Fibroblast of the aortic adventitia (primary cell): ENCODE measurements at places on chromosomes 3 and 15. TPM values are rescaled to one million over a fixed set of nuclear protein-coding genes. Genes with fewer than 3 reads are reported as not detected.

The CP gene
- 1.2 TPM in 1 of 2 replicates, not detected in the other for total RNA-seq

The EHD4 gene
- total RNA-seq, result 10.8 and 12.1 TPM in 2 replicates

The NDN gene
- total RNA-seq, result 28.4 and 89.0 TPM in 2 replicates

The CLDN16 gene
- total RNA-seq, result 0.09 TPM in 1 of 2 replicates, not detected in the other

The HYAL1 gene
- total RNA-seq, result 0.90 TPM in 1 of 2 replicates, not detected in the other

The CHL1 gene
- total RNA-seq, result 0.16 and 0.63 TPM in 2 replicates

The IDH3A gene
- total RNA-seq, result 53.8 and 60.8 TPM in 2 replicates

The CCR5 gene
- total RNA-seq, result not detected in 2 replicates

The TRIM42 gene
- total RNA-seq, result not detected in 2 replicates

The POLG gene
- 40.3 and 69.7 TPM in 2 replicates for total RNA-seq

The PLCD1 gene
- 20.5 and 28.3 TPM in 2 replicates for total RNA-seq

The PCOLCE2 gene
- 31.6 and 98.4 TPM in 2 replicates for total RNA-seq

The HTR3E gene
- total RNA-seq, result not detected in 2 replicates

The CYP8B1 gene
- total RNA-seq, result not detected in 2 replicates

The LRTM1 gene
- not detected in 2 replicates for total RNA-seq

The COL6A5 gene
- under 0.01 TPM in 1 of 2 replicates, not detected in the other for total RNA-seq

The DUOXA2 gene
- not detected in 2 replicates for total RNA-seq

The CADPS gene
- total RNA-seq, result 0.57 and 3.7 TPM in 2 replicates

The CHRM5 gene
- not detected in 2 replicates for total RNA-seq

The SH2D7 gene
- total RNA-seq, result not detected in 2 replicates

The ACTC1 gene
- not detected in 2 replicates for total RNA-seq

The DPPA4 gene
- not detected in 2 replicates for total RNA-seq

The GRIP2 gene
- total RNA-seq, result 0.90 TPM in 2 replicates

The PROS1 gene
- 57.1 and 109 TPM in 2 replicates for total RNA-seq

The ZPLD1 gene
- 0.33 and 0.45 TPM in 2 replicates for total RNA-seq

The ERC2 gene
- total RNA-seq, result 0.09 TPM in 1 of 2 replicates, not detected in the other

The SOX14 gene
- total RNA-seq, result not detected in 2 replicates

The UROC1 gene
- total RNA-seq, result not detected in 2 replicates

The EPHB3 gene
- 2.5 and 4.7 TPM in 2 replicates for total RNA-seq

The SCG3 gene
- total RNA-seq, result not detected in 2 replicates

The MNS1 gene
- total RNA-seq, result 3.8 and 7.0 TPM in 2 replicates
